ENCODE measurements at places on chromosomes 6 and 20.

DNA sequence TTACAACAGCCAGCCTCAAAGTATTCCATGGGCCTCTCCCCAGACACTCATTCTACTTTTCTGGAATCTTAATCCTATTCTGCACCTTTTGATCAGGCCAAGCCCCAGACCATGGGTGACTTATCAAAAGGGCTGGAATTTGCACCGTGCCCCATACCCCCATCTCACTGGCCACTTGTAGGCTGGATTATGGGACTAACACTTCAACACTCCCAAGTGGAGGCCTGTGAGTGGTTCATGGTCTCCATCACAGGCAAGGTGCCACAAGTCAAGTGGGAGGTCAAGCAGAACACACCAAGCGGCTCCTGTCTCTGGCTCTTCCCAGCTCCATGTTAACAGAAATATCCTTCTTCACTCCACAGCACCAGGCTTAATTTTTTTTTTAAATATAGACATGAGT lies 212.3 kb upstream of the HEY2 start:
- DNase-seq = no peak

- no peak for DNase-seq
Observed at GRCh38 chr6:83071707-83072106, 4.2 kb downstream of the DOP1A start.

GRCh38 chr6:34608321-34609091 lies 52.4 kb upstream of the SPDEF start:
- DNase-seq = no peak

- no peak for DNase-seq
Observed at GRCh38 chr6:113184291-113184690, 672.9 kb upstream of the MARCKS start.

GRCh38 chr20:54843431-54843830 lies 368.0 kb downstream of the DOK5 start:
- DNase-seq = no peak

DNA sequence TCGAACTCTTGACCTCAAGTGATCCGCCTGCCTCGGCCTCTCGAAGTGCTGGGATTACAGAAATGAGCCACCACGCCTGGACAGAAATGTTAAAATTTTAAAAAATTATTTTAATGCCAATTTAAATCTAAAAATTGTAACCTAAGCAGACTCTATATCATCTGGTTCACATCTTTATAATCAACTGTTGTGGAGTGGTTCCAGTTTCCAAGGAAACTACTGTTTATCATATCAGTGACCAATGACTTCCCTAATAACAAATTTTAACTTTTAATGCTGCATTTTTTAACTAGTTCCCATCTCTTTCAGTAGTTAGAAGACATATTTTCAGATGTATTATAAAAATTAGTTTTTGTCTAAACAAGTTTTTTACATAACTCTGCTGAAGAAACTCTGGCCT lies 5.2 kb upstream of the BTN3A2 start:
- no peak for DNase-seq

- no peak for DNase-seq
Observed at GRCh38 chr6:123117145-123117908, 121.3 kb downstream of the CLVS2 start.

GRCh38 chr6:3188262-3188661 lies 30.9 kb upstream of the TUBB2A start:
- no peak for DNase-seq

- DNase-seq = no peak
Observed at GRCh38 chr6:55047451-55048044, 126.8 kb upstream of the HCRTR2 start.

DNA sequence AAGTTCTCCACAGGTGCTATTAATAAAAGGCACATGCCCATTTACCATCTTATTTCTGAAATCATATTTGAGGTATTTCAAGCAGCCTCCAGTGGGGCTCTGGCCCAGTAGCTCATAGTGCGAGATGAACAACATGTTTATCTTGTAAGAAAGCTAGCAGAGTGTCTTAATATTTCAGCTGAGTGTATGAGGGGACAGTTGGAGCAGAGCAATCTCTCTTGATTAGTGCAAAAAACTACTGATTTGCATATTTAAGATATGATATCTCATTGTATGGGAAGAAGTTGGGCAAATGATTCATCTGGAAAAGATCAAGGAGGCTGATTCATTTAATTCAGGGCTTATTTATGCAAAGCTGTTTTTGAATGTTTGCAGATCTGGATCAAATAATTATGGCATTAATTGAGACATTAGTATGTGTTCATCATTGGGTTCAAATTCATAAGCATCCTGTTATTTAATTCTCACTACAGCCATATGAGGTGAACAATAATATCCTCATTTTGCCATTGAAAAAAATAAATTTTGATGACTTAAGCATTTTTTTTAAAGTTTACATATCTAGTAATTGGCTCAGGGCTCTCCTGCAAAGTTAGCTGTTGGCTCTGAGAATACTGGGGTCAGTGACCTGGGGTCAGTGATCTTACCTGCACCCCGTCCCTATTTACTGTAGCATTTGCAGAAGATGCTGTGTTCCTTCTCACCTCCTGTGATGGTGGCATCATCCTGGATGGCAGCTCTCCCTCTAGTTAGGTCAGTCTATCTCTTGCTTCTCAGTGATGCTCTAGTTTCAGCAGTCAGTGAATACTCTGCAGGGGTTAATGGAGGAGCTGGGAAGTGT lies 24.1 kb upstream of the GCLC start:
- no peak for DNase-seq

DNA sequence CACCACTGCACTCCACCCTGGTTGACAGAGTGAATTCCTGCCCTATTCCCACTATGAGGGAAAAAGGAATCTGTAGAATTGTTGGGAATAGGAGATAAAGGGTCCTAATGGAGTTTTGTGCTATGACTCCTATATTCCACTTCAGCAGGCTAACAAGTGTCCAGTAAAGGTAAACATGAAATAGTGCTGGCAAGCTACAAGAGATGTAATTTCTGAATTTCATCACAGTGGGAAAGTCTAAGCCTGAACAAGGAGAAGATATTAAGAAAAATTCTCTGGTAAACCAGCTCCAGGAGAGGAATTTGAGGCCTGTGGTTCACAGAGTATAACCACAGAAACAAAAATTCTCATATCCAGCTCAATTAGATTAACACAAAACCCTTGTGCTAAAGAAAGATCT lies 10.3 kb upstream of the C6orf58 start:
- DNase-seq = no peak

DNA sequence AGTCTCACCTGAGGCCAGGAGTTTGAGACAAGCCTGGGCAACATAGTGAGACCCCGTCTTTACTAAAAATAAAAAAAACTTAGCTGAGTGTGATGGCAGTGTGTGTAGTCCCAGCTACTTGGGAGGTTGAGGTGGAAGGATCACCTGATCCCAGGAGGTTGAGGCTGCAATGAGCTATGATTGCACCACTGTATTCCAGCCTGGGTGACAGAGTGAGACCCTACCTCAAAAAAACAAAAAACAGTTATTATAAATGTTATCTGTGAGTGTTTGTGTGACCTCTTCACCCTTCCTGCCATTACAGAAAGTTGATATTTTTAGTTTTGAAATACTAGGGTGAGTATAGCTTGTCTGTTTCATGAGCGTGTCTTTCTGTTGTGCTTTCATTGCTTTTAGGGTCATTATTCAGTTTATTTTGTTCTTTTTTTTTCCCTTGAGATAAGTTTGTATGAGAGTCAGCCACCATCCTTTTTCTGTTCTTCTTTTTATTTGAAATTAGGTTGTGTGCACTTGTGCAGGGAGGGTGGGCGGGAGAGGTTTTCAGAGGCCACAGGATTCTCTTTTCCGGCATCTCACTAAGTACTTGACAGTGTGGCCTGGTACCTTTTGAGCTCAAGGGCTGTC lies 26.2 kb downstream of the CDYL start:
- DNase-seq = no peak

- DNase-seq = no peak
Observed at GRCh38 chr20:53866794-53867740, 203.3 kb downstream of the BCAS1 start.

DNA sequence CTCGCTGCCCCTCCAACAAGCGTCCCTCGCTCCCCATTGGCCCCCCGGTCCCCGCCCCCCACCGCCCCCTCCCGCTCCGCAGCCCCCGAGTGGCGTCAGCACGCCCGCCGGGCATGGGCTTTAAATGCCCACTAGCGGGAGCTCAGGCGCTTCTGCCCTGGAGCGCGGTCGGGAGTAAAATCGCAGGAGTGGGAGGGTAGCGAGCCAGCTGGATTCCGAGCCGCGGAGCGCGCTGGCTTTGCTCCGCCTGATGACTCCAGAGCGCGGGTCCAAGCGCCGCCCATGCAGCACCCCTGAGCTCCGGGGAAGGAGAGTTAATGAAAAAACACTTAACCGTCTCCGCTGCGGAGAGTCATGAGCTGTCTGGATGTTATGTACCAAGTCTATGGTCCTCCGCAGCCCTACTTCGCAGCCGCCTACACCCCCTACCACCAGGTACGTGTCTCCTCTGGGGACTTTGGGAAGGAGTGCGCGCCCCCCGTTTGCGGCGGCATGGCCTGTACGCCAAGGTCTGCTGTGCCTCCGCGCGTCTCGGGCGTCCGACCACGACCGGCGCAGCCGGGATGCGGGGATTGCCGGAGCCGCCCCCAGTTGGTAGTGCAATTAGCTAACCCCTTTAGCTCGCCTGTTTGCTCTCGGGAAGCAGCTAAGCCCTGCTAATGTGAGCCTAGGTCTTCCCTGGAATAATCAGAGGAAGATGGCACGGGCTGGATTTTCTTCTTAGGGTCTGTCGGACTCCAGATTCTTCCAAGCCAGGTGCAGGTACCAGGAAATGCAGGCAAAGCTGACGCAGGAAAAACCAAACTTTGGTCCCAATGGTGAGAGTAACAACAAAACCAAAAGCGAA lies at the start of gene VGLL2:
TSS of gene VGLL2 (plus strand) at position 149 of the 847 bp plus-strand sequence. CDS start at position 355, 206 bp downstream.
- DNase-seq = peak; percentile 15

DNA sequence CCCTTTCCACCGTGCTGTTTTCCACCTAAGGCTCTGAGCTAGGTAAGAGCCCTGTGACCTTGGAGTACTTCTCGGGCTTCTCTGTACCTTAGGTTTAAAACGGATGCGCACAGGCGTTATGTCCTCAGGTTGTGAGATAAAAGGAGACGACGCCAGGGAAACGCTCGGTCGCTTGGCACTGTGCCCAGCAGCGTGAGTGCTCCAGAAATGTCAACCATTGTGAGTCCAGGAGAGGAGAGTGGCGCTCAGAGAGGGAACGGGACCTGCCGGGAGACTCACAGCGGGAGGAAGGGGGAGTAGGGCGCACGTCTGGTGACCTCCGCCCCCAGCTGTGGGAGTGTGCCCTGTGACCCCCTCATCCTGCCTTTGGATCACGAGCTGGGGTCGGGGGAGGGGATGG lies 33.8 kb upstream of the SCRT2 start:
- peak; percentile 35 for DNase-seq

GRCh38 chr20:36205026-36205425 lies 31.3 kb upstream of the AAR2 start:
- no peak for DNase-seq

GRCh38 chr20:46870041-46870440 lies 24.6 kb upstream of the EYA2 start:
- no peak for DNase-seq

- no peak for DNase-seq
Observed at GRCh38 chr6:43149265-43149664, 21.8 kb upstream of the SRF start.

DNA sequence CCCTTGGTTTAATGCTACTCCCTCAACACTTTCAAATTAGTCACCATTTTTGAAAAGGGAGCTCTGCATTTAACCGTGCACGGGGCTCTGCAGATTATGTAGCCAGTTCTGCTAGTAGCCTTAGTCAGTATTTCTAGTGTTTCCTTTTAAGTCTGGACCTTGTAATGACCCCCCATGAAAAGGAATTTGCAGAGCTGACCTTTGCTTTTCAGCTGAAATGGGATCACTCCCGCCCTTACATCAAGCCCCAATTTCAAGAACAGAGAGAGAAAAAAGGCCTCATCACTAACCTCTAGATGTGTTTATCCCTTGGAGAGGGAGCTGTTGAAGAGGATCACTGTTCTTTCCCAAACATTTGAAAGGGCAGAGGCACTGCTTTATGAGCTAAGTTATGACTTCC lies 490.7 kb upstream of the BTBD3 start:
- no peak for DNase-seq

GRCh38 chr20:1332749-1333300 lies 3.9 kb upstream of the SDCBP2 start:
- DNase-seq = no peak

DNA sequence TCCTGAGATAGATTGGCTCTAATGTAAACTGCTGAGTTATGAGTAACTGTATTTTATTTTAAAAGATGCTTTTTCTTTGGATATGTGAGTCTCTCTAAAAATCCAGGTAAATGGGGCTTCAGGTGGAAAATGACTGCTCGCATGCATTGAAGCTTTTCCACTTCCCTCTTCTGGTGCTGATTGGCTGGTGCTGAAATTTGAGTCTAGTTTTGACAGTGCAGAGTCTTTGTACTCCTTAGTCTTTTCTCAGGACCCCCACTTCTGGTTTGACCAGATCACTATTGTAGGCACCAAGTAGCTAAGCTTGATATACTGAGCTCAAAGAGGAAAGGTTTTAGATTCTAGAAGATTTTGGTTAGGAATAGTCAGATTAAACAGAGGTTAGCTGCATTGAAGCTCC lies 60.7 kb upstream of the TULP4 start:
- DNase-seq = no peak

- no peak for DNase-seq
Observed at GRCh38 chr6:85050149-85050548, 285.8 kb upstream of the TBX18 start.

DNA sequence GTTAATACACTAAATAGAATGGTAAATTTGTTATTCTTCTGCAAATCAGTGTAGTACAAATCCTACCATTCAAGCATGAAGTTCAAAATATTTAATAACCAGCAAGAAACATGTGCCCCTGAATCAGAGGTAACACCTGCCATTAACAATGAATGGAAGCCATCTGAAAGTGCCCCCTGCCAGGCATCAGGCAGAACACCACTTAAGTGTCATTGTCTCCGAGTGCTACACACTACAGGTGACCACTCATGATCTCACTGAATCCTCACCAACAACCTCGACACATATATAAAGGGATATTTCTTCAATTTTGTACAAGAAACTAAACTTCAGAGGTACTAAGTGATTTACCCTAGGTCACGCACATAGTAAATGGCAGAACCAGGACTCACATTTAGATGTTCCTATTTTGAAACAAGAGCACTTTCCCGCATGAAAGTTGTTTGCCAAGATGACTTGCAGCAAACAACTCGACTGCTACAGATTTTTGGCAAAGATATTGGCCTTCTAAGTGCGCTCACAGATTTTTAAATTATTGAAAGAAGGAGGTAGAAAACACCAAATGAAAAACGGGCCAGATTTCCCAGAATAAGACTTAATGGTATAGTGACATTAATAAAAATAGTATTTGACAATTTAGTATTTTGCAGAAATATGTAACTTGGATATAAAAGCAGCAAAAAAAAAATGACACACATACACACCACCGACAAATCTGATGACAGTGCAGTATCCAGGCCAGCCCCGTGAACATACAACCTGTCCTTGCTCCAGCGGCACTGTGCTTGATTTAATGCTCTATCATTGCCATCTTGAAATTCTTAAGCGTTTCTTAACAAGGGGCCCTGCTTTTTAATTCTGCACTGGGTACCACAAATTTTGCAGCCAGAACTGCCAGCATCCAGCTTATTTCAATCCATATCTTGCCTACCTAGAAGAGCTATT lies 274.5 kb downstream of the ALDH8A1 start:
- DNase-seq = peak; percentile 99

- DNase-seq = peak; percentile 100
Observed at GRCh38 chr20:22499515-22500166, 84.7 kb downstream of the FOXA2 start.

Data from NCI-H146 (cell line).